ENCODE measurements at places on chromosomes 3 and 15.

- DNase-seq, result no peak
Observed at GRCh38 chr15:86764021-86764420, 684.4 kb downstream of the AGBL1 start.

DNA sequence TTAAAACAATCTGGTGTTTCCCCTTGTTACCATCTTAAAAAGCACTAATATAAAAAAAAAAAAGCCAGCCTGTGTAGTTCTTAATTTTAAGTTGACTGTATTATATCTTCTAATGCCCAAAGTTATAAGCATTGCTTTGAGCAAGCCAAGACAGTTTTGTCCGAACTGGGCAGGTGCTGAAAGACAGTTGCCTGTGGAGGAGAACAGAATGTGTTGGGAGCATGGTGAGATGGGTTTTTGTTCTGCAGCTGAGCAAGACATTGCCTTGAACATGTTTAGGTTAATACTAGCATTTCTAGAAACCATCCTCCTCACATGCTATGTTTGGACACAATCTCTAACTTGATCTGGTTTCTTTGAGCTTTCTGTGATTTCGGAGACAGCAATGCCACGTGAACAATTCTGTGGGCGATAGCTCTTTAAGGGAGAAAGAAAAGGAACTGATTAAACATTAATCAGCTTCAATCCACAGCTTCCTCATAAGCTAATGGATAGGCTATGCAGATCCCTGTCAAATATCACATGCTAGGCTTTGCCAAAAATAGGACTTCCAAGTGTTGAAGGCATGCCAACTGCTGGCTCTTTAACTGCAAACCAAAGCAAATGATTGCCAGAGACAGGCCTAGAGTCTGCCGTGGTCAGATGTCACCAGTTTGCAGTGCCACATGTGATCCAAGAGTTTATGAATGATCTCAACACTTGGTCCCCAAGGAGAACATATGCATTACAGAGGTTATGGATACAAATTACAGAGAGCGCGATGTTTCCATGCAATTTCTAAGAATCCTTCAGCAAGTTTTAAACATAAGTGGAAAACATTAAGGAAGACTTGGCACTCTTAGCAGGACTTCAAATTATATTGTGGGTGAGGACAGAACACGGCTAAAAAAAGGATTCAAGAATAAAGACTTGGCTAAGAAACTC lies 428.1 kb downstream of the ROBO2 start:
- DNase-seq, result no peak

DNA sequence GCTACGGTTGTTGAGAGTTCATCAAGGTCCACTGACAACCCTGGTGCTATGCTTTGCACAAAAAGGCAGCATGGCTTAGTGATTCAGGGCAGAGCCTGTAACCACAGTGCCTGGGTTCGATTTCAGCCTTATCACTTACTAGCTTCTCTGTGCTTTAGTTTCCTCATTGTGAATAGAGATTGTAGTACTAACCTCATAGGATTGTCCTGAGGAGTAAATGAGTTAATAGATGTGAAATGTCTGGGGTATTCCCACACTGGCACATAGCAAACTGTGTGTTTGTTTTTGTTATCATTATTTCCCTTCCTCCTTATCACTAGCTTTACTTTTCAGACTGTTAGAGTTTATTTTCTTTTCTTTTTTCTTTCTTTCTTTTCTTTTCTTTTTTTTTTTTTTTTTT lies 16.3 kb downstream of the CRTAP start:
- DNase-seq, result no peak

GRCh38 chr3:126207166-126207565 lies 26.8 kb upstream of the ALDH1L1 start:
- no peak for DNase-seq

GRCh38 chr3:47315069-47315647 lies 32.4 kb downstream of the KLHL18 start:
- no peak for DNase-seq

GRCh38 chr3:141707741-141708203 lies 30.3 kb upstream of the RNF7 start:
- no peak for DNase-seq

GRCh38 chr3:161413127-161413854 lies 42.0 kb upstream of the SPTSSB start:
- DNase-seq, result no peak

DNA sequence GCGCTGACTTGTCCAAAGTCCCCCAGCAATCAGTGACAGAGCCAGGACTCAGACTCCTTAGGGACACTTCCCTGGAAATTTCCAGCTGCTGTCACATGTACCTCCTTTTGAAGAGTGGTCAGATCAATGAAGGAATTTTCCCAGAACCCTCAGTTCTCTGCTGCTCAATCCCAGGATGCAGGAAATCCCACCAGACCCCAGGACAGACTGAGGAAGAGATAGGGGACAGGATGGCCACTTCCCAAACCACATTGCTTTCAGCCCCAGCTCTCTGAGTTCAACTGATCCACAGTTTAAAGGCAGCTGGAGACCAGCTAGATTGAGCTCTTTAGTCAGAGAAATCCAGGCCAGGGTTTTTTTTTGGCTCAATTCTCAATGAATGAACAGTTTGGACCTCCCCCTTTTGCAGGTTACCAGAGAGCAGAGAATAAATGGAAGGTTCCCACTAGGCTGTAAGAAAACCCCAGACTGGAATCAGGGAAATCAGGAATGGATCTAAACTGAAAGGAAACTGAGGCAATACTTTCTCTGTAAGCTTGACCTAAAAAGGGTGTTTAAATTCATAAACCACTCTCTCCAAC lies 1.5 kb downstream of the CYP1A1 start:
- DNase-seq, result no peak

- DNase-seq, result no peak
Observed at GRCh38 chr3:123640311-123640710, 55.5 kb upstream of the HACD2 start.

- DNase-seq, result no peak
Observed at GRCh38 chr15:50082066-50082465, 37.0 kb downstream of the ATP8B4 start.

DNA sequence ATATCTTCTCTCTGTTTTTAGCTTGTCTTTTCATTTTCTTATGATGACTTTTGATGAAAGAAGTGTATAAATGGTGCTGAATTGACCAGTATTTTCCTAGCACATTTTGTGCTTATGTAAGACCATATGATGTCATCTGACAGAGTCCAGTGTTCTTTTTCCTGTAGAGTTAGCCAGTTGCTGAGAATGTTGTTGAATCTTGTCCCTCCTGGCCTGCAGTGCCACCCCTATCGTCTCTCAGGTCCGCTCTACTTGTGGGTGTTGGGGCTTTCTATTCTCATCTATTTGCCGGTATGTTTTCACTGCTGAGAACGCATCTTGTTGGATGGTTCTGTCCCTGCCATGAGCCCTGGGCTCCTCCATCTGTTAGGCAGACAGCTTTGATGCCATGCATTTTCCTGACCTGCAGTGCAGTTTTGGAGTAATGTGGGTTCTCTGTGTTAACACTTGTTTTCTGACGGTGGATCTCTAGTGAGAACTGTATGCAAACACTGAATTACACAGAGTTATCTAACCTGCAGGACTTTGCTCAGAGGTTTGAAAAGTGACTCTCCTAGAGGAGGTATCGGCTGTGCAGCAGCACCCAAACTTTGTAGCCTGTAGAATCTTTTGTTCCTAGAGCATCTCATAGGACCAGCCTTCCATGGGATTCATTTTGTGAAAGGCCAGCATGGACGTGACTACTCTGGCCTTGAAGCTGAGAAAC lies 44.6 kb downstream of the SLC6A20 start:
- DNase-seq, result no peak

DNA sequence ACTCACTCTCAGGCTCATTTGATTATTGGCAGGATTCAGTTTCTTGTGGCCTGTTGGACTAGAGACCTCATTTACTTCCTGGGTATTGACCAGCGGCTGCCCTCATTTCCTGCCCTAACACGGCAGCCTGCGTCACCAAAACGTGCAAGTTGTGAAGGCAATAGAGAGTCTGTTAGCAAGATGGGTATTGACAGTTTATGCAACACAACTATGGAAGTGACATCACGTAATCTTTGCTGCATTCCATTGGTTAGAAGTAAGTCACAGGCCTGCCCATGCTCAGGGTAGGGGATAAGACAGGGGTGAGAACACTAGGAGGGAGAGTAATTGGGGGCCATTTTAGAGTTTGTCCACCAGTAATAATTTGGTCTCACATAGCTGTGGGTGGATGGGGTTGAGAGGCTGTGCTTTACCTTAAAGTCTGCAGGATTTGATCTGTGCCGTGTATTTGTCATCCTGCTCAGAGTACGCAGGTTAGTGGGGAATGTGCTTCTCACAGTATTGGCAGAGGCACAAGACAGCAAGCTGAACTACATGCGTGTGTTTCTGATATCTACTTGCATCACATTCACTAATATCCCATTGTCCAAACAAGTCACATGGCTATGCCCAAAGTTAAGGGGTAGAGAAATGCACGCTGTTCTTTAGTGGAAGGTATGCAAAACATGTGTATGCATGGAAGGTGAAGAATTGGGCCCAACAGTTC lies 83.3 kb downstream of the EDEM1 start:
- DNase-seq, result no peak

DNA sequence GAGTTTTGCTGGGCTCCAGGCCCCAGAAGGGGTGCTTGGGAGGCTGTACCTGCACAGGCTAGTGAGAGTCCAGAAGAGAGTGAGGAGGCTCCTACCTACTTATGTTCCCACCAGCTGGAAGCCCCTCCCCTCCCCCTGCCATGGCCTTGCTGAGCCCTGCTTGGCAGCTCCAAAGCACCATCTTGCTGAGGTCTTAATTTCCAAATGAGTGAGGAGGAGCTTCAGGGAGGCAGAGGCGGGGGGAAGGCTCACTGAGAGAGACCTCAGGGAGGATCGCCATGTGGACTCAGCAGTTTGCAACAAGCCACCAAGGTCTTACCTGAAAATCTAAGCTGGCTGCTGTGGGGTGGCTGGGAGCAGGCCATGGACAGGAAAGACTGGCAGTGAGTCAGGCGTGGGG lies 8.7 kb upstream of the CACNA2D2 start:
- no peak for DNase-seq

DNA sequence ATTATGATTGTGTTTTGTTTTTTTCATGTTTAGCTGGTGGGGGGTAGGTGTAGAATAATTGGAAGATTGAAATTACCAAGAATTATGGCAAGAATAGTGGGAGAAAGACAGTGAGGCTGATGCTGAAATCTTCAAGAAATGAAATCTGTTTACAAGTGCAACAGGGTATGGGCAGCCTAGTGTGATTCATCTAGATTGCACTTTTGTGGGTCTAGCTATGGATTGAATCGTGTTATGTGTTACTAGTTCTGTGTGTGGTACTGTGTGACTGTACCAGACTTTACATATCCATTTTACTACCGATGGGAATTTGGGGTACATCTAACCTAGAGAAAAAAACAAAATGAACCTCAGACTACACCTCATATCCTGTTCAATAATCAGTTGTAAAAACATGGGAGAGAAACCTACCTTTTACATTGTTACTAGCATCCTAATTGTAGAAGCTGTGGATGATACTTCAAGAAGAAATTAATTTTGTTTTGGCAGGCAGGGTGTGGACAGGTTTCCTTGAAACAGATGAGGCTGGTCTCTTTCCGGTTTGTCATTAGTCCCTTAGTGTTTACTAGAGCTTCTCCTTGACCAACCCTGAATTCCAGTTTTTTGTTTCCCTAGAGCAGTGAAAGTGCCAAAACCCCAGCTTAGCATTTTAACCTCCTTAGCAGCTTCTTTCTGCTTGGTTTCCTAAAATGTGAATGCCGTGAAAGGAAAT lies 47.9 kb downstream of the OPA1 start:
- DNase-seq, result no peak

- DNase-seq, result no peak
Observed at GRCh38 chr15:80308002-80308401, 56.0 kb upstream of the CTXND1 start.

DNA sequence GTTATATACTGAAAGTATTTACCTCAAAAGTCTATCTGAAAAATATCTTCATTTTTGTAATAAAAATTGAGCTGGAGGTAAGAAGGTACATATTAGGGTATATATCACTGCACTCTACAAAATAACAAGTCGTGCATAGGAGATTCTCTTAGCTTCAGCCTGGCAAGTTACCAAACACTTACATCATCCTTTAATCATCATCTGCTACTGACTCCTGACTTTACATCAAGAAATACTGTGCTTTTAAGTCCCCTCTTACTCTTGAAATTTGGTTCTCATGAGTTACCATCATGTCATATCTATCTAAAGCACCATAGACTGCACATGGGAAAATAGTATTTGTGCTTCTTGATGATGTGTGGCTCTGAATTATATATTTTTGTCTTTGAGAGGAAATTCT lies 50.8 kb downstream of the LYSMD4 start:
- DNase-seq, result no peak

DNA sequence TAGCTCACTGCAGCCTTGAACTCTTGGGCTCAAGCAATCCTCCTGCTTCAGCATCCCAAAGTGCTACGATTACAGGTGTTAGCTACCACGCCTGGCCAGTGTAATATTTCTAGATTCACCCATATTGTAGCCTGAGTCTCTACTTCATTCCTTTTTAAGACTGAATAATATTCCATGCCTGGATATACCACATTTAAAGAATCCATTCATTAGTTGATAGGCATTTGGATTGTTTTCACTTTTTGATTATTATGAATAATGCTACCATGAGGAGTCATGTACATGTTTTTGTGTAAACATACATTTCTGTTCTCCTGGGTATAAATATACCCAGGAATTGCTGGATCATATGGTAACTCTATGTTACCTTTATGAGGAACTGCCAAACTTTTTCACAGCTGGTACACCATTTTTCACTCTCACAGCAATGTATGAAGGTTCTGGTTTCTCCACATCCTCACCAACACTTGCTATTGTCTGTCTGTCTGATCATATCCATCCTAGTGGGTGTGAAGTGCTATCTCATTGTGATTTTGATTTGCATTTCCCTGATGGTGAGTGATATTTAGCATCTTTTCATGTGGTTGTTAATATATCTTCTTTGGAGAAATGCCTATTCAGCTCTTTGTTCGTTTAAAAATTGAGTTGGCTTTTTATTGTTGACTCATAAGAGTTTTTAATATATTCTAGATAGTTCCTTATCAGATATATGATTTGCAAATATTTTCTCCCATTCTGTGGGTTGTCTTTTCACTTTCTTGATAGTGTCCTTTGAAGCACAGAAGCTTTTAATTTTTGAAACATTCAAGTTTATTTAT lies 32.6 kb downstream of the EEFSEC start:
- no peak for DNase-seq

DNA sequence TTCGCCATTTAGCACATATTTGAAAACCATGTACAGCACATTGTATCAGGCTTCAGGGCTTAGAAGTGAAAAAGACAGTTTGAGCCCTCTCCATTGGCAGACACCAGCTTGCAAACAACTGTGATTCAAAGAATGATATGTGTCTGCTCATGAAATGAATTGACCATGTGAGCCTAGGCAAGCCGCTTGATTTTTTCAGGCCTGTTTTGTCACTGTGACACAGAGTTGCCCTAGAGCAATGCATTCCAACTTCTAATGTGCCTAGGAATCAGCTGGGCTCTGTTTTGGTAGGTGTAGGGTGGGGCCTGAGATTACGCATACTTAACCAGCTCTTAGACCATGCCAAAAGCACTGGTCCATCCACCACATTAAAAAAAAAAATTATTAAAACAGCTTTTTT lies 53.0 kb downstream of the ATP2C1 start:
- no peak for DNase-seq

DNA sequence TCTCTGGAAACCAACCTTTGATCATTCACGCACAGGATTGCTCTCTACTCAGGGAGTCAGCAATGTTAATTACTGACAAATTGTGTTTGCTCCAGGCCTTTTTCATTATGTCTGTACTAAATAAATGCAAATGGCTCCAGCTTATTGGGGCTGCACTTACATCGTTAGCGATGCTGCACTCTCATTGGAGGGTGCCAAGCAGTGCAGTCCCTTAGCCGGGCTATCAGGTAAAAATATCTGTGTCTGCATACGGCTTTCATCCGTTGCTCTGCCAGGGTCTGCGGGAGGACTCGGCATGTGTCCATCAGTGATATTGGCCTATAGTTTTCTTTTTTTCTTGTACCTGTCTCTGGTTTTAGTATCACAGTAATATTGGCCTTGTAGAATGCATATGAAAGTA lies 471.5 kb upstream of the CADM2 start:
- no peak for DNase-seq
